NCI-H774 (cell line): ENCODE measurements at places on chromosomes 2 and 18.

- no peak for DNase-seq
Measured at GRCh38 chr2:288758-289361, 969 bp upstream of the ALKAL2 start.

DNA sequence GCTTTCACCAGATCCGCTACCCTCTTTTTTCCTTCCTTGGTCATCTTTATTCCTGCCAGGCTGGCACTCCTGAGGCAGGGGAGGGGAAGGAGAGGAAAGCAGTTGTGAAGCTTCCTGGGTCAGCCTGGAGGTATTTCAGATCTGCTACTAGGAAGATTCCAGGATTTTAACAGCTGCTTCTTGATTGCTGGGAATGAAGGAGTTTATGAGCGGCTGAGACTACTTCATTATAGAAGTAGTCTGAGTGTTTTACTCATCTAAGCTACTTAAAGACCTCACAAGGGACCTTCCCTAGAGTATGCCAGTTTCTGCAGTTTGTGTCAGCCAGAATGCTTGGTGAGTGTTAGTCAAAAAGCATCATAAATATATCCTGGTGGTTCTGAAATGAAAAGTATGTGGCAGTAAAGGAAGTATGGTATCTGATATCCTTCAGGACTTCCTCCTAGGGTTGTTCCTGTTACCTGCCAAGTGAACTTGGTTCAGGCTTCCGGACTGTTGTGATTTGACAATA lies 1.9 kb downstream of the TANC1 start:
- no peak for DNase-seq

GRCh38 chr2:8541636-8542035 lies 140.2 kb upstream of the ID2 start:
- DNase-seq = no peak

DNA sequence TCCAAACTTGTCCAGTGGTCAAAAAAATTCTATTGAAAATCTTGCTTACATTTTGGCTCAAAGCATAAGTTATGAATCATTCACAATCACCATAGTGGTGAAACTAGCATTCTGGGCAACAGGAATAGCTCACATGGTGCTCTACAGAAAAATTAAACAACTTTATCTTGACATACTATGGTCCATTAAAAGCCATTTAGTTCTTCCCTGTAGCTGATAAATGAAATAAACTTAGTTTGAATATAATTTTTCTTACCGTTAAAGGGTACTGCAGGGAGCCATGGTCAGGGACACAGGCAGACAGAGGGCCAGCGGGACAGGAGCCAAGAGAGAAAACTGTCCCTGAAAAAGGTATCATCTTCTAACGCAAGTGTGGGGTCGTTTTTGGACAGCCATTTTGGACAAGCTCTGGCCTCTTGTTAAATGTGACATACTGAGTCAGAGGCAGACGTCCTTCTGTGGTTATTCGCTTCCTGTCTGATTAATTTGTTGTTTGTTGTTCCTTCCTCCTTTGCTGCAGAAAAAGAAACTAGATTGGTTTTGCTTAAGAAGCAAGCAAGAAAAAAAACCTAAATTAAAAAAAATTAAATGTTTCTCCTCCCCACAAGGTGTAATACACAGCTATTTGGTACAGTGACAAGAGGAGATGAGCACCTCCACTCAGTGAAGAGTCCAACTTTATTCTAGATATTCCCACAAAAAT lies at the start of gene WIPF1:
WIPF1 (minus strand) TSS at position 460 of the 703 bp plus-strand sequence. CDS start 12,231 bp downstream, outside the sequence.
- no peak for DNase-seq
